Stimulated activated memory B cell treated with anti-CD40 and anti-IgM and Interleukin-4, amounts not matched to agents 10 μg/mL and 1 μg/mL and 100 μg/mL, for 72 hours (primary cell): ENCODE measurements at places on chromosomes 5 and 9.

DNA sequence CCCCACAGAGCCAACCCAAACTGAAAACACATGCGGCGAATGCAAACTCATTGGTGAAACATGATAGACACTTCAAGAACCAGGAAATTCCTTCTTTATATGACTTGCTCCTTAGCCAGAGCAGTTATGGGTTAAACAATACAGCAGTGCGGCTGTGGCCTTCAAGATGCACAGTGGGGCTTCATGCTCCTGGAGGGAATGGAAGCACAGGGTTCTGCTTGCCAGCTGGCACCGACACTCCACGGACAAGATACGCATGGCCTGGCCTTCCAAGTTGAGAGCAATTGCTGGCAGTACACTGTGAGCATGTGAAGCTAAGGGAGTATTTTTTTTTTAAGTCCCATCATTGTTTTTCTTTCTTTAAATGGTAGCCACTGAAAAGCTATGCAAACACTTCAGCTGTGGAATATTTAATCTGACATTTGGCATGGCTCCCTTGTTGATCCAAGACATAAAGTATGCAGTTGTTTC lies 451.6 kb upstream of the CD180 start:
- no peak for ATAC-seq

GRCh38 chr9:18274693-18275092 lies 199.3 kb upstream of the ADAMTSL1 start:
- no peak for ATAC-seq

- no peak for ATAC-seq
These were observed 39.2 kb downstream of the GPR107 start for GRCh38 chr9:130092910-130093309.

DNA sequence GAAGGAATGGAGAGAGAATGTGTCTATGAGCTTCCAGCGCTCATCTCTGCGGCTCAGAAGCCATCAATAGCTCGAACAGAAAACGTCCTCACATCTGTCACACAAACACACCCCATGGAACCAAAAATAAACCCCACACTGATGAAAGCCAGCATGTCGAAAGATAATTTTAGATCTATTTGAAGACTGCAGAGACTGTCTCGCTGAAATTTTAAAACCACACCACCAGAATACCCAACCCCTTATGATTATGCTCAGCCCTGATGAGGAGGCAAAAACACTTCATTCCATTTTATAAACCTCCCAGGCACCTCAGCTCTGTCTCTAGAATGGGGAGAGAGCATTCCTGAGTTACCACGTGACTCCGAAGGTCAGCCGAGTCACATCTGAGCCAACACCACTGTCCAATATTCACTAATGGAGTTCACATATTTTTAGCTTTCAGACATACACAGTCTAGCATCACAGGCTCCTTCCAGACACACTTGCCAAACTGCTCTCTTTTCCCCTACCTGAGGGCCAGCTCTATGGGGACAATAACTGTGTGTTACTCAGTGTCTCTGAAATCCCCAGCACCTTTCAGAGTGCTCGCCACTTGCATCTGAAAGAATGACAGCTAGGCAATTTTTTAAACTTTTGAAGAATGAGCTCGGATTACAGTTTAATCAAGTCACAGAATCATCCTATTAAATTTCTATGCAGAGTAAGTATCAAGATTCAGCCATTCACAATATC lies 63.2 kb downstream of the SERINC5 start:
- no peak for ATAC-seq

DNA sequence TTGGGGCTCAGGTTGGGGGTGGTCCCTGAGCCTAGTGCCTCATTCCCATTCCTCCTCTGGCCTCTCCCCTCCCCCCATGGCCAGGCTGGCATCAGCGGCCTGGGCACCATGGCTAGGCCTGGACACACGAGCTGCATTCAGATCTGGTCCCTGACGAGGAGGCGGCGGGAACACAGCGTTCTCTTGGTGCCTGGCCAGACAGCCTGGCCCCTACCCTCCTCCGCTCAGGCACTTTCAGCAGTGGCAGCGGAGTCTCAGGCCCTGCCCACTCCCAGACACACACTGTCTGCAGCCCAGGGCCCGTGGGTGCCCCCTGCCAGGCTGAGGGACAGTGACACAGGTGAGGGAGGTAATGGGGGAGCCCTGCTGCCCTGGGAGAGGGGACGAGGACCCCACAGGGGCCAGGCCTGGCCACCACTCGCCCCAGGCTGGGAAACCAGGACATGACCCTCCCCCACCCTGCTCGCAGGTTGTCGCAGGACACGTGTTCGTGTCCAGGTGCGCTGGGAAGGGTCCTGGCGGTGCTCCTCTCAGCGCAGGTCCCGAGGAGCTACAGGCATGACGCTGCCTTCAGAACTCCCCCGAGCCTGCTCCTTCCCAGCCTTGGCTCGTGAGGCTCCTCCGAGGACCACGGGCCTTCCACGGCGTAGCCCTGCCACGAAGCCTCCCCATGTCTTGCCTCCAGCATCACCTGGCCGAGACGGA lies 19.9 kb upstream of the UBAC1 start:
- ATAC-seq = no peak

DNA sequence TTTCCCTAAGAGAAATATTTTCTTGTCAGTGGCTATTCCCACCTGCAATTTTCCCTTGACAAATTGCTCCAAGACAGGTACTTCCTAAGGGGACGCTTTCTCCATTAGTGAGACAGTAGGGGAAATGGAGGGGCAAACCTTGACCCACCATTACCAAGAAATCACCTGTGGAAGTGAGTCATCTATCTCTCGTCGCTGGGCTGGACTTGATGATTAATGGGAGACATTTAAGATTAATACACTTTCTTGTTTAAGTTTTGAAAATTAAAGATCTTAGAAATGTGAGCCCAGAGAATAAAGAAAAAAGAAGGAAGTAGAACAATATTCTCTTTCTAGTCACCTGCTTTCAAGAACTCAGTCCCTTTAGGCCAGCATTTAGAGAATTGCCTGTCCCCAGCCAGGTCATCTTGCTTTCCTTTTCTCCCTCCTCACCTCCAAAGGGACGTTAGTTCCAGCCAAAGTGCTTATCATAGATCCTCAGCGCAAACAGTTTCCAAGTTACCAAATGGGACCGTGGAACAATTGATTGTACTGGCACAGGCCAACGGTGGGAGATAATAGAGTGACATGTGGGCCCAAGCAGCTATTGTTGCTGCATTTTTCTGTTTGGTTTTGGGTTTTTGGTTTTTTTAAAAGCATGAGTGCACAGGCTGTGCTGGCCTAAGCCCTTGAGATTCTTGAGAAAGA lies 284.4 kb downstream of the ENC1 start:
- no peak for ATAC-seq

DNA sequence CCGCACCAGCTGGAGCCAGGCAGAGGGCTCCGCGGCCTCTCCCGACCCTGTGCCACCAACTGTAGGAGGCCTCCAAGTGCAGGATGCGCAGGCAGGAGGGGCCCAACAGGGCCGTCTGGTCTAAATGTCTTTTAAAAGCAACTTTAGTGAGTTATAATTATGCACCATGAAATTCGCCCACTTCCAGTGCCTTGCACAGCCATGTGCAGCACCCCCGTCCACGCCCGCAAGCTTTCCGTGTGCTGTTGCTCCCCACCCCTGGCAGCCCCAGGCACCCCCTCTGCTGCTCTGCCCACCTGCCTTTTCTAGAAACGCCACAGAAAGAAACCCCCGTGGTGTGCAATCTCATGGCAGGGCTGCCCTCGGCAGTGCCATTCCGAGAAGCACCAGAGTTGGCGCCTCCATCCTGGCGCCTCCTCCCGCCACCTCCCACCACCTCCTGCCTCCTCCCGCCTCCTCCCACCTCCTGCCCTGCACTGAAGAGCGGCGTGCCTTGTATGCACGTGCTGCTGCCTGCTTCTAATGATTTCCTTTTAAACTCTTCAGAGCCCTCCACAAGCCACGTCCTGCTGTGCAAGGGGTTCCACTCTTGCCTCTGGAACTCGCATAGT lies 7.5 kb upstream of the SLC6A18 start:
- ATAC-seq = no peak

DNA sequence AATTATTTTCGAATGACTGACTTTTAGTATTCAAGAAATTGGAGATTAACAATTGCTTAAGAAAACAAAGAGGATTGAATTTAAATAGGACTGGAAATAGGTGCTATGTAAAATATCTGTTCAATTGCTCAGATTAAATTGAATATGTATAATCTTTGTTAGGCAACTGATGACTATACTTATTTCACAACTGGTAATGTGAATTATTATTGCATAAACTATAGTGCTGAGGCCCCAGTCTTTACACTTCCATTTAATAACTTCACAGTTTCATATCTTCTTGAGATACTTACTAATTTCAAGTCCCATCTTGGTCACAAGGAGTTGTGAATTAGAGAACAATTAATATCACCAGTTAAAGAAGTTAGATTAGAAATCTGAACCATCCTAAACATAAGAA lies 16.7 kb downstream of the CEP78 start:
- no peak for ATAC-seq

GRCh38 chr9:71826279-71826678 lies 58.0 kb upstream of the CEMIP2 start:
- ATAC-seq = no peak

DNA sequence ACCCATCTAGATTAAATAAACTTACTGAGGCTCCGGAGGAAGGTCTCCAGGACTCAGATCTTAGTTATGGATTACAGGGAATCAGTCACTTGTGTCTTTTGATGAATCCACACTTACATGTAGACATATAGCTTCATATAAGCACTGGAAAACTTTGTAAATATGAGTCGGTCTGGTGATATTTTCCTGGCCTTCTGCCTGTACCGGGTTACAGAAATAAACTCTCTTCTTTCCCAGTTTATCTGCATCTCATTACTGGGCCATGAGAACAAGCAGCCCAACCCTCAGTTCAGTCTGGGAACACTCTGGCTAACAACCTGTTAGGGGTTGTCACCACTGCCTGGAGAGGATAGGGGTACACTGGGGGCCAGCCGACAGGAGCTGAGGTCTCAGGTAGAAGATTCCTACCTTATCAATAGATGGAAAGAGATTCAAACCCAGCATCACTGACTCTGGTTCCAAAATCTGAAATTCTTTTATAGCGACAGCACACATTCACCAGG lies 59.1 kb downstream of the THBS4 start:
- ATAC-seq = no peak

GRCh38 chr5:26278078-26278477 lies 760.3 kb downstream of the CDH9 start:
- ATAC-seq = no peak

DNA sequence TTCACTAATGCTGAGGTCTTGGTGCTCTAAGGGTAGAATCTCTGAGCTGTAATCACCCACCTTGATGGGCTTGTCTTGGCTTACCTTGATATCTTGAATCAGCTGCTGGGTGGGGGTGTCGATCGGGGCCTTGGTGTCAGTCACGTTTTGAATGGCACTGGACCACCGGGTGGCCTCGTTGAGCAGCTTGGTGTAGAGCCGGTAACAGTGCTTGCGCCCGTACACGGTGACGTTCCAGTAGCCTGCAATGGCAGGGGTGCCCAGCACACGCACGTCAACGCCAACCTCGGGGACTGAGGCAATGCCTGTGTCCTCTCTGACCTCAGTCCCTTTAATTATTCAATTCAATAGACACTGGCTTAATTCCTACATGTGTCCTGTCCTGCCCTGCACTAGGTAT lies 63.1 kb upstream of the RETREG1 start:
- ATAC-seq = no peak

DNA sequence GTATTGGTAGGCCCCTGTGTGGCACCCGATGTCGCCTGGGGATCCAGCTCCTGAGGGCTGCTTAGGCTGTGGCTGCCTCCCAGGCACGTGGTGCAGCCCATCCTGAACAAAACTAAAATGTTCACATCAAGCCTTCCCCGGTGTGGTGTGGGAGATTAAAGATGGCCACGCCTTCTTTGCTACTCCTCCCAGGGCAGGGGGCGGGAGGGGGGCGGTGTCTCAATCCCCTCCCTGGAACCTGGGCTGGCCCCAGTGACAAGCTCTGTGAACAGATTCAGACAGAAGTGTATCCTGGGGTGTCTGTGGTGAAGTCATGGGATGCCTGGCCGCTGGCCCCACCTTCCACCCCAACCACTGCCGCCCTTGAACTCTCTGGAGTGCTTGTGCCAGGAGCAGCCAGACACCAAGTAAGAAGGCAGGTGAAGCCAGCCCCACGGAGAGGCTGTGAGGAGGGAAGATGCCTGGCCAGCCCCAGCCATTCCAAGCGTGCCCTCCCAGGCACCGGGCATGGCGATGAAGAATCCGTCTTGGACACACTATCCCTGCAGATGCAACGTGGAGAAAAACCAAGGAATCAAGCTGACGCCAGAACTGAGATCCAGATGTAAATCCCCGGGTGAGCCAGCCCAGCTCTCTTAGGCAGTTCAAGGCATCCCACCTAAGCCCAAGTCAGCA lies 75.8 kb downstream of the AK8 start:
- ATAC-seq = no peak

GRCh38 chr5:59123595-59124561 lies 541.0 kb downstream of the RAB3C start:
- no peak for ATAC-seq

GRCh38 chr5:80592105-80592504 lies 22.0 kb upstream of the ANKRD34B start:
- no peak for ATAC-seq

DNA sequence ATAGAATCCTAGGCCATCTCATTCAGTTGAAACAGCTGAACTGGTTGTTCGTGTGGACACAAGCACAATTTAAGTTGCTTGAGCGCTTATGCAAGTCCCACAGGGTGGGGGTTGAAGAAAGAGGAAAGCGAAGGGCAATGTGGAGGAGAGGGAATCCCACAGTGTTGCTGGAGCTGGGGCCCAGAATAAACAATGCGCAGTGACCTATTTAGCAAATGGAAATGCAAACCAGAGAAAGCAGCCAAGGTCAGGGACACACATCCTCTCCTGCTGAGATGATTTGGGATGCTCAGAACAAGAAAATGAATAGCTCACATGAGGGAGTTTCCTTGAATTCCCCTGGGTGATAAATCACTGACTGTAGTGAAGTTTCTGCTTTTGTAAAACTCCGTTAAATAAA lies 838.3 kb downstream of the TLE4 start:
- peak; percentile 75 for ATAC-seq

- no peak for ATAC-seq
These were observed 5.5 kb upstream of the ESM1 start for GRCh38 chr5:54990841-54991258.

DNA sequence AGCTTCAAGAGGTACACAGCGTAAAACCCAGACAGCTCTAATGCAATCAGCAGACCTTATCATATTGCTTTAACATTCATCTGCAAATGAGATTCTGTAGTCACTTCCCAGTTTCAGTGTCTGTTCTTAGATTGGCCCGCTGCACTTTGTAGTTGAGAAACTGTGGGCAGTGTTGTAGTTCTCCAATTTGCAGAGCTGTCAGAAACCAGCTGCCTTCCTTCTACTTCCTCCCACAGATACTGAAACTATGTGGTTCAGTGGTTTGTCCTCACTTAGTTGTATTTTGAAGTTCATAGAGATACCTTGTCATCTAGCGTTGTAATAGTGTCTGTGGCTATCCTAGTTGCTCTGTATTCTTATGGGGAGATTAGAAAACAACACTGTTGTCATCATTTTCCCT lies 39.6 kb upstream of the TRIM36 start:
- peak; percentile 100 for ATAC-seq

DNA sequence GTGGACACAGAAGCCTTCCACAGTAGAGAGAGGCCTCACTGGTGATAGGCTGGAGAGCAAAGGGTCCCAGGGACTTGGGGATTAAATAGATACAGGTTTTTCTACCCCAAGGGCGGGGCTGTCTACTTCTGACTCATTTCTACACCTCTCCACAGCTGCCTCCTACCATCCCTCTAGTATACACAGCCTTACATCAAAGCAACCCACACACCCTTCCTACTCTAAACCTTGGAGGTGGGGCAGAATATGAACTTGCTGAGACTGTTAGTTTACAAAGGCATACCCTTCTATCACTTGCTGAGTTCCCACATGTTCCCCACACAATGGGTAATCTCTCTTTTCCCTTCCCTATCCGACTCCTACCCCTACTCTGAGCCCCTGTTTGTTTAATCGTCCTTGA lies 19.9 kb upstream of the PCA3 start:
- ATAC-seq = peak; percentile 34

- ATAC-seq = peak; percentile 34
These were observed 104.3 kb downstream of the PHF2 start for GRCh38 chr9:93680443-93681268.
